GM23248 (cell line): ENCODE measurements at places on chromosomes 5 and 9. TPM values are rescaled to one million over a fixed set of nuclear protein-coding genes. Genes with fewer than 3 reads are reported as not detected.
A peak's percentile ranks its signal among the peaks of the same experiment; 100 is the strongest.

GRCh38 chr5:97544678-97545077 lies 361.6 kb upstream of the RIOK2 start:
- DNase-seq, result peak; percentile 40

The ADAMTS16 gene
- total RNA-seq, result 0.11 and 0.13 TPM in 2 replicates

The PCDHA1 gene
- total RNA-seq, result not detected in 2 replicates

DNA sequence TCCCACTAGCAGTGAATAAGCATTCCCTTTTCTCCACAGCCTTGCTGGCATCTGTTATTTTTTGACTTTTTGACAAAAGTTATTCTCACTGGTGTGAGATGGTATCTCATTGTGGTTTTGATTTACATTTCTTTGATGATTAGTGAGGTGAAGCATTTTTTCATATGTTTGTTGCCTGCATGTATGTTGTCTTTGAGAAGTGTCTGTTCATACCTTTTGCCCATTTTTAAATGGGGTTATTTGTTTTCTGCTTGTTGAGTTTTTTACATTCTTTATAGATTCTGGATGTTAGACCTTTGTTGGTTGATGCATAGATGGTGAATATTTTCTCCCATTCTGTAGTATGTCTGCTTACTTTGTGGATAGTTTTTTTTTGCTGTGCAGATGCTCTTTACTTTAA lies 171.7 kb downstream of the SREK1 start:
- DNase-seq, result no peak
